Uterus (tissue), 4 donors: ENCODE measurements at places on chromosomes 13 and 19. TPM values are rescaled to one million over a fixed set of nuclear protein-coding genes. Genes with fewer than 3 reads are reported as not detected.

Gene GARIN5A
- not detected for total RNA-seq

Gene CXCL17
- total RNA-seq: not detected

Gene SLAIN1
- 20.9 TPM for total RNA-seq

Gene TMPRSS9
- not detected for total RNA-seq

Gene LYPD3
- total RNA-seq: 0.28 TPM

Gene HTR2A
- 2.6 TPM for total RNA-seq

Gene S1PR2
- total RNA-seq: 1.3 TPM

Gene ERCC2
- total RNA-seq: 5.3 TPM
